ENCODE measurements at places on chromosomes 5 and 9.

DNA sequence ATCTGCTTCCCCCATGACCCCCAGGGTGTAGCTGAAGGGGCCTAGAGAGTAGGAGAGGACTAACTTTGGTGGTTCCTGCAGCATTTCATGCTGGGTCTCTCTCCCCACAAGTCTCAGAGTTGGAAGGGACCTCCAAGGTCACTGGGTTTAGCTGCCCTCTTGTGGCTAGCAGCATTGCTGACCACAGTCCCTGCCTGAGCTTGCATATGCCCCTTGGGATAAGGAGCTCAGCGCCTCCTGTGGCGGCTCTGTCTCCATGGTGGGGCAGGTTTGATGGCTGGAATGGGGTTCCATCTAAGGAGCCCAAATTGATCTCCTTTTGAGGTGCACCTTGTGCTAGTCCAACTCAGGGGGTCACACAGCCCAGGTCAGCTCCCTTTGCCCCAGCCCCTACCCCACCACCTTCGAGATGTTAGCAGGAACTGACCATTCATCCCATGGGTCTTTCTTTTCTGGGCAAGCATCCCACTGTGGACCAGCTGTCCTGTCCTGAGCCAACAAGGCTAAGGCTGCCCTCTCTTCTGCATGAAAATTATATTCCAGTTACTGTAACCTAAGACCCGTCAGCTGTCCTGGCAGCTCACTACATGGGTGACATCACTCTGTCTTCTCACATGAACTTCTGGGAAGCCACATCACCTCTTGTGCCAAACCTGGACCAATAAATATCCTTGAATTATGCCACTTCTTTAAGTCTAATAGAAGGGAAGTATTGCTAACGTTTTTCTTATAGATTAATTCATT, 196.2 kb downstream of the HSPA4 start:
- no peak for DNase-seq

- DNase-seq: no peak
Measured at GRCh38 chr9:134571326-134571931, 70.2 kb upstream of the COL5A1 start.

- DNase-seq: no peak
Measured at GRCh38 chr9:504921-505740, 290.5 kb downstream of the DOCK8 start.

- no peak for DNase-seq
Measured at GRCh38 chr9:16870596-16871335, at the start of gene BNC2. Gene BNC2 (minus strand): TSS chr9:16870670. CDS start chr9:16870648, 22 bp downstream.

DNA sequence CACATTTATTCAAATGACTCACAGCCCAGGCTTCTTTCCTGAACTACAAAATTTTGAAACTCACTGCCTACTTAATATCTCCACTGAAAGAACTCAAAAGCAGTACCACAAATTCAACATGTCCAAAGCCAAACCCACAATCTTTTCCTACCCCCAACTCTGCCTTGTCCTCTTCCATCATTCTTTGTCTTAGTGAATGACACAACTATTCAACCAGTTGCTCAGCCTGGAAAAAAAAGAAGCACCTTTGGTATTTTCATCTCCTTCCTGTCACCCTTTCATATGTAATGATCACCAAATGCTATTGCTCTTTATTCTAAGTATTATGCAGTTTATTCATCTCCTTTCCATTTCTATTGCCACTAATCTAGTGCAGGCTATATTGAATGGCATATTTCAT, 216.3 kb downstream of the TMEM232 start:
- no peak for DNase-seq

DNA sequence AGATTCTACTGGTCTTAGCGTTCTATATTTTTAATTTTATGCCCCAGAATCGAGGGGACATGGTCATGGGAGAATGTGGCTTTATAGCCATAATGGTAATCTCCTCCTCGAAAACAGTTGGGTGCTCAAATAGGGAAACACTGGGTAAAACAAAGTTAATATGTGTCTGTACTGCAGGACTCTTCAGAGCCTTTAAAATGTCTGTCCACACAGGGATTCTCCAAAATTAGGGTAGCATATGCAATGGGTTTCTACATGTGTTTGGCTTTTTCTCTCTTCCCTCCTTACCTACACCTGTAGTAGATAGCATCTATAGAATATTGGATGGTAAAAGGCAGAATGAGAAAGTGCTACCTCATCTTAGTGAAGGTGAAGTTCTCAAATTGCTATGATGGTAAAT, 130.0 kb upstream of the NR3C1 start:
- DNase-seq: no peak

GRCh38 chr5:127580731-127581130, 63.3 kb downstream of the PRRC1 start:
- no peak for DNase-seq

DNA sequence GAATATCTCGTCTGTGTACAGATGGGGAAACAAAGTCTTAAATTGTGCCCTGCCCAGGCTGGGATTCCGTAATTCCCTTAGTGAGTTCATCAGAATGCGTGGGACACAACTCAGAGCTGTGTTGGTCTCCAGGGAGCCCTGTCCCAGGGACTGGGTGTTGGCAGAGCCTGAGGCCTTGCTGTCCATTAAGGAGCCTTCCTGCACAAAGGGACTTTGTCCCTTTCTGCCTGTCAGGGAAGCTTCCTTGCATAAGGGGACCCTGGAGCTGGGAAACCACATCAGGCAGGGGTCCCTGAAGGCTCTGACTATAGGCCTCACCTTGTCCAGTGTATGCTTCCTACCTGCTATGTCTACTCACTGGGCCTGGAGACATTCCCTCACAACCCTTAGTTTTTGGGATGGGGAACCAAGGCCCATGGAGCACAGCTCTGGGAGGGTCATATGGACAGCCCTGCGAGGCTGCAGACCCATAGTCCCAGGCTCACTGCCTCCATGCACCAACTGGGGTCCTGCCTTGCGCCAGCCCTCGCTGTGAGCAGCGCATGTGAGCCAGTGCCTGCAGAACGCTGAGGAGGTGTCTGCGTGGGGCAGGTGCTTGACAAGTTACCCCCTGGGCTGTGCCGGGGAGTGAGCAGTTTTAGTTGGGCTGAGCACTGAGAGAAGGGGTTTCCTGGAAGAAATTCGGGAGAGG, 1.6 kb downstream of the CARD19 start:
- no peak for DNase-seq

DNA sequence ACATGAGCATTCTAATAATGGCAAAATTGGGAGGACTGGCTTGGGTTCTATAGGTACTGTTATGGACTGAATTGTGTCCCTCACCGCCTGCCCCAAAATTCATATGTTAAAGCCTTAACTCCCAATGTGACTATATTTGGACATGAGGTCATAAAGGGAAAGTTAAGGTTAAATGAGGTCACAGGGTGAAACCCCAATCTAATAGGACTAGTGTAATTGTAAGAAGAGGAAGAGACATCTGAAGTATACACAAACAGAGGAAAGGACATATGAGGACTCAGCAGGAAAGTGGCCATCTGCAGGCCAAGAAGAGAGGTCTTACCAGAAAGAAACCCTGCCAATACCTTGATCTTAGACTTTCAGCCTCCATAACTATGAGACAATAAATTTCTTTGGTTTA, 23.1 kb downstream of the RNF180 start:
- DNase-seq: no peak

DNA sequence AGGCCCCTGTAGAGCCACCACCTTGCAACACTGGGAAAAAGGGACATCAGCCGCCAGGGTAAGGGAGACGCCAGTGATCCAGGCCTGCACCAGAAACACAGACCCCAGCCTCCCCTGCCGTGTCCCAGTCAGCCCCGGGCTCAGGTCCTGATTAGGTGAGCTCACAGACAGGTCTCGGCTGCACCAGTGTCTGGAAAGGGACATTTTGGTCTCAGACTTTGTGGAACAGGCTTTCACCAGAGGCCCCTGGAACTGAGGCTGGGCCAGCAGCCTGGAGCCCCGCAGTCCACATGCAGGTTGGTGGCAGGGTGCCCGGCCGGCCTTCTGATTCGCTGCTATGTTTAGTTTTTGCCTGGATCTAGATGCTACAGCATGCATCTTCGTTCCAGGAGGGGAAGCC, 369.0 kb upstream of the IRX4 start:
- DNase-seq: no peak

GRCh38 chr5:124584991-124585715, 161.3 kb downstream of the ZNF608 start:
- no peak for DNase-seq

DNA sequence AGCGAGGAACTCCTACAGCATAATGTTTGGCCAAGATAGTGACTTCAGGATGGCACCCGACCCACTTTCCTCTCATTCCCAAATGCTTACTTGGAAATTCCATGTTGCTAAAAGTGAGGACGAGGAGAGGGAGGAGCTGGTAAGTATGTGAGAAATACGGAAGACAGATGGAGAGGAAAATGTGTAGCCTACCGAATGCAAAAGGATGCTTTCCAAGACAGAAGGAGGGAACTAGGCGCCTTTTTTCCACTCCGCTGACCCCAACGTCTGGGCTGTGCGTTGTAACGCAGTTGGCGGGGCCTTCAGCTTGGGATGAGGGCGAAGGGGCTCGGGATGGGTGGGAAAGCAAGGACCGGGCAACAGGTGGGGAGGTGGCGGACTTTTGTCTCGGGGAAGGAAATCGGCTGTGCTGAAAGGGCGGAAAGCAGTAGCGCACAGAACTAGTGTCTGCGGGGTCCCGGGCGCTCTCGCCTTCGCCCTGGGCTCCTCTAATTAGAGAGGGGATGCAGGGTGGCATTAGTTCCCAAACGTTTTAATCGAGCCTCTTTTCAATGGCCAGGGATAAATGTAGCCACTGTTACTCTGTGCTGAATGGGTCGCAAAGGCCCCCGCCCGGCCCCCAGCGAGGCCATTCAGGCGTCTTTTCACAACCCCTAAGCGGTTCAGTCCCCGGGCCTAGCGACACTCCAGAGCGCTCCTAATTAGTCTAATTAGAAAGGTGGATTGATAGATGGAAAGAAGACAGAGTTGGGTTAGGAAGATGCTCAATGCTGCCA, 12.6 kb downstream of the FOXD1 start:
- no peak for DNase-seq

GRCh38 chr5:54491326-54491725, 26.2 kb upstream of the SNX18 start:
- no peak for DNase-seq
